ENCODE measurements at places on chromosomes 5 and 9. TPM values are rescaled to one million over a fixed set of nuclear protein-coding genes. Genes with fewer than 3 reads are reported as not detected.

DNA sequence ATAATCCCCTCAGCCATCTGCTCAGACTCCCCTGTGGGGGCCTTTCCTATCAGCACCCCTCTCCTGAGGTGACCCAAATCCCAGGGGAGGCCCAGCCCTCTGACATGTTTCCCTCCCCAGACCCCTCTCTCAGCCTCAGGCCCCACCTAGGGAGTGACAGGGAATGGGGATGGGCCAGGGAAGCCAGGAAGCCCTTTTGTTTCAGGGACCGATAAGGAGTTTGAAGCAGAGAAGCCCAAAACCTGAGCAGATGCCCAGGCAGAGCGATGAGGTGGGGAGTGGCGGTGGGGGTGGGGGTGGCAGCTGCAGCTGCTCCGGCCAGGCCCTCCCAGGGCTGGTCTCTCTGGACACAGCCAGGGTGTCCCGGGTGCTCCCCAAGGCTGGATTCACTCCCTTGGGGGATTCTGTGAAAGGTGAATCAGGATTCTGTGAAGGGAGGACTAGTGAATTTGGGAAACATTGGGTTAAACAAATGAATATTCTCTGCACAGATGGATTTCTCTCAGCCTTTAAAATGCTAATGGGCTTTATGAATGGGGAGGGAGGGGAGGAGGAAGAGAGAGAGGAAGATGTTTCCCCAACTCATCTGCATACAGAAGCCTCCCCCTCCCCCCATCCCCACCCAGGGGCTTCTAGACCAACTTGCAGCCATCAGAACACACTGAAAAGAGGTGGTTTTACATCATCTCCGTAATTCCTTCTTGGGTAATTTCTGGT lies 17.4 kb downstream of the AKNA start:
- DNase-seq, result no peak

DNA sequence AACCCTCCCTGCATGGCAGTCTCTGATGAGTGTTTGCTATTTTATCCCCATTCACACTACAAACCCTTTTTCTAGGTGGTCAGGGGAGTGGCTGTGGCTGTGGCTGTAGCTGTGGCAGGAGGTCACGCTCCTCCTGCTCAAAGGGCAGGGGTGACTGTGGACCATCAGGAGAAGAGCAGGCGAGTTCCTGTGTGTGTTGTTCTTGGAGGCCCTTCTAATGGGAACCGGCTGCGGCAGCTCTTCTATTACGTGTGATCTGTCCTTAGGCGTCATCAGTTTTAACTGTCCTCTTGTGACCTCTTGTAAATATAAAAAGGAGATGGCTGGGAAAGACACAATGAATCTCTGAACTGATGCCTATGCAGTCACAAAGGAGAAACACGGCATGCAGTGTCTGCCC lies 65.1 kb downstream of the ANKH start:
- peak; percentile 95 for DNase-seq

DNA sequence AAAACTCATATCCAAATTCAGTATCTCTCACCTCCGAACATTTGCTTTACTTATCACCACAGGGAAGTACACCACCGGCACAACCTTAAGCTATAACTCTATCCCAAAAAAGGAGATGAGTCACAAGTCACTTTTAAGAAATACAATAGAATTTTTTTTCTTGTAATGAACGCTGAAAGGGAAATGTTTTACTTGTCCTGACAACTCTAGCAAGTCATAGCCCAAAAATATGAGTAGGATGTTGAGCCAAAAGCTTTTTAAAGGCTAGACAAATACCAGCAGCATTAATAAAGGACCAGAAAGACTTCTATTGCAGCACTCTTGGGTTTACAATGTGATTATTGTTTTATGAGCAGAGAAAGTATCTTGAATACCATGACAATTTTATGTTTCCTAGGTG lies 147.3 kb upstream of the FST start:
- peak; percentile 41 for DNase-seq

GRCh38 chr5:151800532-151800931 lies 28.8 kb downstream of the G3BP1 start:
- DNase-seq, result no peak

DNA sequence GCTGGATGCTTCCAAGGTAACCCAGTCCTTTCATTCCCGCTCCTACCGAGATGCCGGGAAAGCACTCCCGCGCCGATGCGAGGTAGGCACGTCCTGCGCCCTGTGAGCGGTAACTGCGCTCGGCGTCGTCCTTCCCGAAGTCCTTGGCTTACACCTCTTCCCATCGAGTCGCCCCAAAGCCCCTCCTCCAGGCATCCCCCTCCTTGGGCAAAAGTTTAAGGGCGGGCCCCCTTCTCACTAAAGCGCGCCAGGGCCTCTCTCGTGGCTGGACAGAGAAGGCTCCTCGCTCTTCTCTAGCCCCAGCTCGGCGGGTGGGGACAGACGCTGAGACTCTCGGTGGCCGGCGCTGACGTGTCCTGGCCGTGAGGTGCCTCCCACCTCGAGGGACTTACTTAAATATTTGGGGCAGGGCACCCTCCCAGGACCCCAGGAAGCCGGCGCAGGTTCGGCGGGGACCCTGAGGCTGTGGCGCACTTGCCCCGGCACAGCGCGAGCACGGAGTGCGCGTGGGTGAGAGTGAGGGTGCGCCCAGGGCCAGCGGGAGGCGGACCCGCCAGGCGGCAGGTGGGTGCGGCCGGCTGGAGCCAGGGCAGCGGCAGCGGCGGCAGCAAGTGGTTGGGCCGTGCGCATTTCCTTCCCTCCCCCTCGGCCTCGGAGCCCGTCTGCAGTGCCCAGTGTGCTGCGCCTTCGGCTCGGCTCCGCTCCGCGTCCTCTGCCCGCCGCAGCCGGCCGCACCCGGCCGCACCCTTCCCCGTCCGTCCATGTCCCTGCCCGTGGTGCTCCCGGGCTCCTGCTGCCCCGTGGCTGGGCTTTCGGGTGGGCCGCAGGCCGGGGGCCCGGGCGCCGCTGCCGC lies at the start of gene ENTREP1:
ENTREP1 (plus strand) TSS at position 667 of the 853 bp plus-strand sequence; CDS start at position 762, 95 bp downstream.
- peak; percentile 18 for DNase-seq

- DNase-seq, result peak; percentile 40
These were observed 41.6 kb upstream of the PPP2CA start for GRCh38 chr5:134267366-134268018.

GRCh38 chr5:99054972-99055371 lies 126.2 kb upstream of the CHD1 start:
- DNase-seq, result no peak

DNA sequence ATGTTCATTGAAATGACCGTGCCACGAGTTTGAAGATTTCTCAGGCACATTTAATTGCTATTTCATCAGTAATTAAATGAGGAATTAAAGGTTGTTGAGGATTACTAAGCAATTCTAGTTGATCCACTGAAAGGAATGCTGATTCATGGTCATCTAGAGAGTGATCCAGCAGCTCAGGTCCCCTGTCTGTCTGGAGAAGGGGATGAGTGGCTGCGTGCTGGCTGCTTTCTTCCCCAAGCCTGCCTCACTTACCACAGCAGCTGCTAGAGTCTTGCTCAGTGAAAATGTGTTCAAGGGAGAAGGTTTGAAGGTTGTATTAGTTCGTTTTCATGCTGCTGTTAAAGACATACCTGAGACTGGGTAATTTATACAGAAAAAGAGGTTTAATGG lies 7.8 kb upstream of the TGFBI start:
- DNase-seq, result peak; percentile 91

GRCh38 chr5:36836831-36837230 lies 39.7 kb upstream of the NIPBL start:
- no peak for DNase-seq

- DNase-seq, result no peak
These were observed 9.9 kb downstream of the SRP19 start for GRCh38 chr5:112870966-112871365.

CCDC183 gene
- total RNA-seq, result 1.4 TPM

GPR21 gene
- total RNA-seq, result 0.11 TPM
